NCI-H1694 (cell line): ENCODE measurements at places on chromosomes 16 and 17.

- DNase-seq, result no peak
Measured at GRCh38 chr17:42775534-42776098, 2.4 kb downstream of the VPS25 start.

DNA sequence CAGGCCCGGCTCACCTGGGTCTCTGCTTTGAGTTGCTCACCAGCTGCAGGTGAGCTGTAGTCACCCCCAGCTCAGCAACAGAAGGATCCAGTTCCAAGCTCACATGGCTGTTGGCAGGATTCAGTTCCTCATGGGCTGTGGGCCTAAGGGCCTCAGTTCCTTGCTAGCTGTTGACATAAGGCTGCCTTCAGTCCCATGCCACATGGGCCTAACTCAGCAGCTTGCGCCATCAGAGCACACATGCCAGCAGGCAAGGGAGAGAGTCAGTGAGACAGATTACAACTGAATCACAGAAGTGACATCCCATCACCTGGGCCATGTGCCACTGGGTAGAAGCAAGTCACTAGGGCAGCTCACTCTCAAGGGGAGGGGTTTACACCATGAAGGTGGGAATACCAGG, 24.7 kb downstream of the PSMD7 start:
- no peak for DNase-seq

DNA sequence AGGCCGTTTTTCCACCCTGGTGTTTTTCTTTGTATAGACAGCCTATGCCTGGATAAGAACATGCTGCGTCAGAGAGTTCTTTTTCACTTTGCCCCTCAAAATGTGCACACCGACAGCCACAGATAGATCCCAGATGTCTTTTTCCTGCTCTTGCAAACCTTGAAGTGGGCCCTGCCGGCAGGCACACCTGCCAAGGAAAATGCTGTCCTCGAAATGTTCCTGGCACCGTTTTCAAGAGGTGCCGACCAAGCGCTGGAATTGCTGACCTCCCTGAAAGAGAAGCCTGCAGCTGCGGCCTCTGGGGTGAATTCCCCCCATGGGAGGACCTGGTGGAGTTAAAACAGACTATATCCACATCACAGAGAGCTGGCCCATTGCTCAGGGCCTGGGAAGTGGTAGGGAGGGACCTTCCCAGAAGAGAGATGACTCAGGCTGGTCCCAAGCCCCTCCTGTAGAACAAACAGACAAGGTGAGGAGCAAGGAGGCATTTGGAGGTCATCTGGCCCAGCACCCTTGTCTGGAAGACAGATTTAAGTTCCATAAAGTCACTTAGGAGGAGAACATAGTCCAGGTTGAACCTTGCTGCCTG, 668.1 kb downstream of the MAF start:
- DNase-seq, result no peak

DNA sequence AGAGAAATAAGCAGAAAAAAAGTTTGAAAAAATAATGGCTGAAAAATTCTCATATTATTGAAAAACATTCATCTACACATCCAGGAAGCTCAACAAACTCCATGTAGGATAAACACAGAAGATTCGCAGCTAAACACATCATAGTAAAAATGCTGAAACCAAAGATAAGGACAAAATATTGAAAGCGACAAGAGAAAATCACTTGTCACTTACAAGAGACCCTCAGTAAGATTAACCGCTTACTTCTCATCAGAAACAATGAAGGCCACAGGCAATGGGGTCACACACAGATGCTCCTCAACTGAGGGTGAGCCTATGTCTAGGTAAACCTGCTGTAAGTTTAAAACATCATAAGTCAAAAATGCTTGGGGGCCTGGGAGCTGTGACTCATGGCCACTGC, 38.1 kb upstream of the METRNL start:
- no peak for DNase-seq

GRCh38 chr16:69927056-69927757, 23.9 kb upstream of the CLEC18A start:
- no peak for DNase-seq
